Activated T-cell treated with anti-CD3 and anti-CD28 coated beads, Interleukin-2, amount 50 U/mL, for 72 hours (primary cell): ENCODE measurements at places on chromosomes 5 and 9. TPM values are rescaled to one million over a fixed set of nuclear protein-coding genes. Genes with fewer than 3 reads are reported as not detected.
A peak's percentile ranks its signal among the peaks of the same experiment; 100 is the strongest.

DNA sequence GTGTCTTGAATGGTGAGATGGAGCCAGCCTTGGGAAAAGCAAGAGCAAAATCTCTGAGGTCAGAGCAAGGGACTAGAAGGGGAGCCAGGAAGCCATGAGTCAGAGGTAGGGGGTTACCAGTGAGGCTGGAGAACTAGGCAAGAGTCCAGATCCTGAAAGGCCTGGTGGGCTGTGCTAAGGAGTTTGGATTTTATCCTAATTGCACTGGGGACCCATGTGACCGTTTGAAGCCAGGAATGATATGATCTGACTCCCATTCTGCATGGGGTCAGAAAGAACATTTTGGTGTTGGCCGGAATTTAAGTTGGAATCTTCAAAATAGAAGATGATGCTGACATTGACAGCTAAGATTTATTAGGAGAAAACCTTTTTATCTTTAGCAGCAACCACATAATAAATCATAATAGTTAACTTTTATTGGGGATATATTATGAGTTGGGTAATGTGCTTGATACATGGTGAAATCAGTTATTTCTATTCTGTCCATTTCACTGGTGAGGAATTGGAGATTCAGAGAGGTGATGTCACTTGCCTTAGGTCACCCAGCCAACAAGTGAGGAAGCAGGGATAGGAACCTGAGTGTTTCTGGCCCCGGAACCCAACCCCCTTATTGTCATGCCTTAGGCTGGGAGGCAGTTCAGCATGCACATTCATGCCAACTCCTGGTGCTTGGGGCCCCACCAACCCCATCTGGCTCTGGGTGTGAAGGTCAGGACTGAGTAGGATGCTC lies 61.5 kb upstream of the RARS1 start:
- no peak for DNase-seq

- DNase-seq = no peak
Observed at GRCh38 chr5:151741678-151742423, 16.6 kb downstream of the ATOX1 start.

- DNase-seq = no peak
Observed at GRCh38 chr9:72038408-72038807, 22.0 kb downstream of the C9orf57 start.

DNA sequence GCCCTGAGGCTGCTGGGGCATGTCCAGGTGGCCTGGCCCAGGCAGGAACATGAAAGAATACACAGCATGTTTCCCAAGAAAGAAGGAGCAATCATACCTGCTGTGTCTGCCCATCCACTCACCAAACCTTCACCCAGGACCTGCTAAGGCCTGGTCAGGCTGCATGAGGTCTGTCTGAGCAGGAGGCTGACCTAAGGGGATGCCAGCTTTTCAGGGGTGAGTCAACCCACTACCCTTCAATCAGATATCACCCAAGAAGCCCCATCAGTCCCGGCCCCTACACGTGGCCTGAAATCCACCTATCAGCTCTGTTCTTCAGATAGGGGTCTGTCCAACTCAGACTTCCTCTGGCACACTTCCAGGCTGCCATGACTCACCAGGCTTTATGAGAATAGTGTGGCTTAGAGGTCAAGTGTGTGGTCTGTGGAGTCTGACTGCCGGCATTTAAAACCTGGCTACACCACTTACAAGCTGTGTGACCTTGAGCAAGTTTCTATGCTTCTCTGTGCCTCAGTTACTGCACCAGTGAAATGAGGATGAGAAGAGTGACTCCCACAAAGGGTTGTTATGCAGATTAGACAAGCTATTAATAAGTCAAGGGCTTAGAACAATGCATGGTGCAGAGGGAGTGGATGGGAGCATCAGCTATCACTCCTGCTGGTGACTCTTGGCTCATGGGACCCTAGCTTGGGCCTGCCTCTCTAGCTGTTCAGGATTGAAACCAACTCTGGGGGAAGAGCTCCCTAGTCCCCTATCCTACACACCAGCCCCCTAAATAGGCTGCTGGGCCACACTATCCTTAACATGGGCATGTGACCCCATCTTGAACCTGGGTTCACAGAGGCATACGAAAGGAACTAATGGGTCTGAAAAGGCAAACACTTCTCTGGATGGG lies 130.3 kb downstream of the PAX5 start:
- peak; percentile 85 for DNase-seq

Gene ARL15
- 8.3 TPM for total RNA-seq

DNA sequence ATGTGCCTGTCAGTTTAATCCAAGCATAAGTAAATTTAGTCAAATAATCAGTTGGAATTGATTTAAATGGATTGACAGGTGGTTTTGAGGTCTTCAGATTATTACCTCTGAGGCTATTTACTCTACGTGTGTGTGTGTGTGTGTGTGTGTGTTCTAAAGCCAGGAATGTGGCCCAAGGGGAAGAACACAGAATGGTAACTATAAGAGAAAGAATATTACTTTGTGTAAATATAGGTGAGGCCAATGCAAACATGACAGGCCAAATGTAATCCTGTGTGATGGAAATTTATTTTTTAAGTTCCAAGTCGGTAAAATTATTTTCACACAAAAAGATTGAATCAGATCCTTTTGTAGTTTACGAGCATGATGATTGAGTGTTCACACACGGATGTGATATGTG lies 390.0 kb downstream of the PLK2 start:
- DNase-seq = no peak

DNA sequence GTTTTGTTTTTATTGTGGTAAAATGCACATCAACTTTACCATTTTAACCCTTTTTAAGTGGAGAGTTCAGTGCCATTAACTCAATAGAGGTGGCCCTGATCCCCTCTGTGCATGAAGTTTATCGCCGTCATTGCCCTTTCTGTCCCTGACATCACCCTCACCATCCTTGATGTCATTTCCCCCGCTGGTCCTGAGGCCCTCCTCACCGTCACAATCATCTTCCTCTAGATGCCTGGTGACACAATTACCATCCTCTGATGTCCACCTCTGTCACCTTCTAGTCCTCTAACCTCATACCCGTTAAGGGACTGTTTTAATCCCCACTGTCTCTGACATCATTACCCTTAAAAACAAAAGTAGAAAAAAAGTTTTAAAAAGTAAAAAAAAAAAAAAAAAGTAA lies 112.5 kb upstream of the TBC1D2 start:
- no peak for DNase-seq

GRCh38 chr9:88923653-88924288 lies 67.5 kb upstream of the S1PR3 start:
- peak; percentile 16 for DNase-seq

Gene ROPN1L
- 0.26 TPM for total RNA-seq

Gene NME5
- total RNA-seq = not detected

GRCh38 chr9:128546504-128546903 lies 5.9 kb upstream of the SPTAN1 start:
- DNase-seq = no peak
